Prostate gland (tissue), 2 donors: ENCODE measurements at places on chromosomes 4 and X. TPM values are rescaled to one million over a fixed set of nuclear protein-coding genes. Genes with fewer than 3 reads are reported as not detected.

HTN3 gene
- total RNA-seq = not detected

GRCh38 chr4:123096038-123096437, 173.6 kb upstream of the NUDT6 start:
- DNase-seq = no peak

SGCB gene
- total RNA-seq = 17.1 TPM

DNA sequence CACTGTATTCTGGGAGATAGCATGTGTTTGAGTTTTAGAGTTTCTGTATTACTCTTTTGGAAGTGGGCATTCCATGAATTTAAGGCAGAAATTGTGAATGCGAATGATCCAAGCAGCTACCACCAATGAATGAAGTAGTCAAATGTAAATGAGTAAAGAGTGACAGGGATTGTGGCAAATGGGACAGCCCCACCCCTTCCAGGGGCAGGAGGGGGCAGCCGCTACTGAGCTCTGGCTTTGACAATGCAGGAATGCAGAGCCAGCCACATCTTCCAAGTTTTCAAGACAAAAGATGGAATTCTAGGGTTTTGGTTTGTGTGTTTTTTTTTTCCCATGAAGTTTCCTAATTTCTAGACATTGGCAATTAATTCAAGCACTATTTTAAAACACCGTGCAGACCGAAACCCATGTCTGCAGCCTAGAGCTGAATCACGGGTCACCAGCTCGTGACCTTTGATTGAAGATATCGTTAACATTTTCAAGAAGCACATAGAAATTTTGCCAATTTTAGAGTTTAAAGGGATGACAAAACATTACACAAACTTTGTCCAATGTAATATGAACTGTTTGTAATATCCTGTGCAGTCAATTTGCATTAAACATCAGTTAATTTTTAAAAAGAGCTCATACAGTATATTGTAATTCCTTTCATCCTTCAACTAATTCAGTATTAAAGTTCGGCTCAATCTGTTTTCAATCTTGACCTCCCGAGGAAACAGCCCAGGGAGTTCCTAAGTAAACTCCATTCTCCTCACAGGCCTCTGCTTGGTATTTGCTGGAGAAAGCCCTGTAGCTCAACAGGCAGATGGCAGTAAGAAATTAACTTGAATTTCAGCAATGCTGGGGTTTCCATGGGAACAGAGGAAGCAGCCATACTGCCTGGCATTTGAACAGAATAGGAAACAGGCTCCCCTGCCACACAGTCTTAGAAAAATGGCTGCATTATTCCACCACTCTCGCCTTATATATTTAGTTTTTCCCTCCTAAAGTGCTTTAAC, 83.4 kb downstream of the UCHL1 start:
- no peak for DNase-seq

DNA sequence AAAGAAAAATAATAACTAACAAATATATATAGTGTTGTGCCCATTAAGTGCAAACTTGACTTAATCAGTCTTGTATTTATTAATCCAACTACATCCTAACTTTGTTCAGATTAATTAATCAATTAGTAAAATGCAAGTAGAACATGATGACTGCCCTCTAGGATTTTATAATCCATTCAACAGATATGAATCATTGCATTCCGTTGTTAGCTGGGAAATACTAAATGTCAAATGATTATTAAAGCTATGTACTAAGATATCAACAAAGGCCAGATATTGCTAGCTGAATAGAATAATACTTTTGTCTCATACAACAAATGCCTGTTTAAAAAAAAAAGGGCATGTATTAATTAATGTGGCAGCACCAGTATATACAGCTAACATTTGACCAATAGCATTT, 1366.3 kb downstream of the STIM2 start:
- DNase-seq = no peak

DNA sequence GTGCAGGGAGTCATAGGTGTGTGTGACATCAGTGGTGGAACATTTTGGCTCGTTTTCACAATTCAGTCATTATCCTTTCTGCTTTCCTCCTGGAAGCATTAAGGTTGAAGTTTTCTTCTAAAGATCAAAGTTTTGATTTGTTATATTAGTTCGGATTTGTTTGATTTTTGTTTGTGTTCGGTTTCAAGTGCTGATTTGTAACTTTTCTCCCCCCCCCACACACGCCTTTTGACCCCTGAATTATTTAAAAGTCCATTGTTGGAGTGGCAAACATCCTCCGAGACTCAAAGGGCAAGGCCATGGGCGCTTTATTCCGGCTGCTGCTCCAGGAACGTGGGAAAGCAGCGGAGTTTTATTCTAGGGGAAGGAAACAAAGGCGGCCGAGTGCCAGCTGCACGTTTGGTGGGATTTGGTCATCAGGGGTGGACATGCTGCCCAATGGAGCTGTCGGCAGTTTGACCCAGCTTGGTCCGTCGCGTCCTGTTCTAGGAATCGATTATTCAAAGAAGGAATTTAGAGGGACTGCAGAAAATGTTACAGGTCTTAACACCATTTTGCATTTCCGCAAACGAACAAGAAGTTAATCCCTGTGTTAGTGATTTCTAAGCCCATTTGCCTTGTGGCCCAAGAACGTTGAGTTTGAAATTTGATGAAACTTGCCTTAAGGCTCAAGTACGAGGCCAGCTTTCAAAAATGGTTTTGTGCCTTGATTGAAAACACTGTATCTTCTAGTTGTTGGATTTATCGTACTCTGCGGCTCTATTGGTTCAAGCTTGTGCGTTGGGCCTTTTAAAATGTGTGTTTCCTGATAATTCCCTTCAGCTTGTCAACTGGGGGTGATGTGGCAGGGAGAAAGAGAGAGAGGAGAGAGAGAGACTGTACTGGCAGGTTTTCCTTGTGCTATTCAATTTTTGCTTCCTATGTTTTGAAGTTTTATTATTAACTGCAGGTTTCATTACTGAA, 565 bp upstream of the ZNF41 start:
- peak; percentile 3 for DNase-seq

- DNase-seq = no peak
Observed at GRCh38 chrX:25527156-25527555, 511.4 kb upstream of the ARX start.

DNA sequence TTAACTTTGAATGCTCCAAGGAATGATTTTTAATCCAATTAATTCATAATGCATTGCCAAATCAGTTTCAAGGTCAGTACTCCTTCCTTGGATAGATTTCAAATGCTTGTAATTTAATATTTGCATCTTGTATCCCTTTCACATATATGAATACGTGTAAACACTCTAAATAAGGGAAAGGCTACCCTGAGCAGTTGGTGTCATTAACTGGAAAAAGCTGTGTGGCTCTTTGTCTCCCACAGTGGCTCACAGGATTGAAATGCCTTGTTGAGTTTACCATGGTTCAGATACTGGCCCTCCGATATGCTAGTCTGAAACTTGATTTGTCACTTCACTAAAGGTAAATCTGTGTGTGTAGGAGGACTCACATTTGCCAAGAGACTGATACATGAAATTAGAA, 16.7 kb upstream of the ACOT9 start:
- DNase-seq = no peak

GRCh38 chrX:109775386-109775785, 42.3 kb upstream of the ACSL4 start:
- no peak for DNase-seq

- DNase-seq = no peak
Observed at GRCh38 chr4:52099860-52100461, 48.9 kb downstream of the SPATA18 start.

- no peak for DNase-seq
Observed at GRCh38 chr4:37634180-37634579, 52.0 kb downstream of the RELL1 start.

SUPT20HL1 gene
- total RNA-seq = not detected

GRCh38 chr4:143241892-143242291, 57.2 kb downstream of the USP38 start:
- DNase-seq = no peak

FDCSP gene
- total RNA-seq = not detected

MYOZ2 gene
- total RNA-seq = 2.1 TPM

PAGE5 gene
- total RNA-seq = 11.1 TPM

- no peak for DNase-seq
Observed at GRCh38 chr4:158934996-158935669, 166.3 kb downstream of the FNIP2 start.

DNA sequence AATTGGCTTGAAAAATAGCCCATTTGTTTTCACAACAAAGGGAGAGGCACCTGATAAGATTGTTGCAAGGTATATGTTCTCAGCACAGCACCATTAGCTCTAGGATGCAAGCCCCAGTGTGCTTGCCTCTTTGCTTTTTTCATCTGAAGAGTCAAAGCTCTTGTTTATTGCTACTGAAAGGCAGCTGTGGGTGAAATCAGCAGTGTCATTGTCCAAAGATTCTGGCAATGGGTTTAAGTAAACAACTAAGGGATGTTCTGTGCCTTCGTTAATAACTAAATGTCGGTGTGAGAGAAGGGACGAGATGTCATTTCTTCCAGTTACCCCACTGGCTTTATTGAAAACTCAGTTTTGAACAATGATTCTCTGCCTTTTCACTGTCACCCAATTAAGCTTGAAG, 567.7 kb downstream of the KCNIP4 start:
- DNase-seq = no peak

- DNase-seq = no peak
Observed at GRCh38 chr4:55068522-55068921, 56.9 kb downstream of the KDR start.

DNA sequence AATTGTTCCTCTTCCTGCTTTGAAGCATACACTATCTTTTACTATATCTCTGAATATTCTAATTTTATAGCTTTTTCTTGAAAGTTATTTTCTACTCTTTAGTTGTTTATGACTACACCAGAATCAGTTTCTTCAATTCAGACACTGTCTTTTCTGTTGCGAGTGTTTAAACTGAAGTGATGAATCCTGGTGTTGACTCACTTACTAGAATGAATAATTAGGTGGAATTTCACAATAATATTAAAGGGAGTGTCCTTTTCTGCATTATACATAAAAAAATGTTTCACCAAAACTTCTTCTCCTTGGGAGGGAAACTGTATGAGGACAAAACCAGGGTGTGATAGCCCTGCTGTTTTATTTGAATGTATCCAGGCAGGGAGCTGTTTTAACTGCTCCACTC, 1383.1 kb downstream of the C4orf33 start:
- no peak for DNase-seq

RASSF6 gene
- total RNA-seq = 6.2 TPM

- peak; percentile 41 for DNase-seq
Observed at GRCh38 chr4:1208970-1209704, 36.8 kb upstream of the SPON2 start.

ZNF141 gene
- total RNA-seq = 17.2 TPM

GRCh38 chr4:122624205-122624604, 3.3 kb upstream of the IL21 start:
- no peak for DNase-seq

CENPE gene
- total RNA-seq = 0.87 TPM

CFP gene
- total RNA-seq = 0.09 TPM

DNA sequence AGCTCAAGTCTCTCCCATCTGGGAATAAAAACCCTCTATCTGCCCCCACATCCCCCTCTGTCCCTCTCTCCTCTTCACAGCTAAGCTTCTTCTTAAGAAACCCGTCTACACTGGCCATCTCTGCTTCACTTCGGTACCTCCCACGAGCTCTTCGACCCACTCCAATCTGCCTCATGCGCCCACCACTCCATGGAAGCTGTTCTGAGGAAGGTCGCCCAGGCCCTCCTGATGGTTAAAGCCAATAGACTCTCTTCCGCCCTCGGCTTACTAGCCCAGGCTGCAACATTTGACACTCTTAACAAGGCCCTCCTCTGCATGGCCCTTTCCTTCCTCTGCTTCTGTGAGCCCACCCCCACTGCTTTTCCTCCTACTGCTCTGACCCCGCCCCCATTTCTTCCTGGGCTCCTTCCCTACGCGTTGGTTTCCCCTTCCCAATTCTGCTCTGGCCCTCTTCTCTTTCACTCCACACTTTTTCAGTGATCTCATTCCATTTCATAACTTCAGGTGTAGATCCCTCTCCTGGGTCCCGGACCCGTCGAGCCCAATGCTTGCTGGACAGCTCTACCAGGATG, 11.8 kb downstream of the IQSEC2 start:
- no peak for DNase-seq

CXCL6 gene
- 8.4 TPM for total RNA-seq

DNA sequence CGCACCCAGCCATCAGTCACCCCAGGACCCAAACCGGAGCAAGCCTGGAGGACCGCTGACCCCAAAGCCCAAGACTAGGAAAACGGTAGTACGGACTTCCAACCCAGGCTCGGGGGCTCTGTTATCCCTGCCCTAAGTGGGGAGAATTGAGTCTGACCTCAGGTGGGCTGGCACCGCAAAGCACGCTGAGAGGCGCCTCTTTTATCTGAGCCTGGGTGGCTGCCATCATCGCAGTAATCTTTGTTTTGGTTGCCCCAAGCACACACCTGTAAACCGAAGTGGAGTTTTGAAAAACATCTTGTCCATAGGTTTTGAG, 894 bp upstream of the SH3RF1 start:
- no peak for DNase-seq

TLR10 gene
- total RNA-seq = 0.14 TPM

- no peak for DNase-seq
Observed at GRCh38 chr4:97646997-97647396, 496.3 kb downstream of the STPG2 start.

ARAP2 gene
- total RNA-seq = 10.3 TPM

MAGEA12 gene
- total RNA-seq = not detected

SORCS2 gene
- 4.4 TPM for total RNA-seq

- DNase-seq = peak; percentile 58
Observed at GRCh38 chr4:158809611-158810486, 41.0 kb downstream of the FNIP2 start.

DNA sequence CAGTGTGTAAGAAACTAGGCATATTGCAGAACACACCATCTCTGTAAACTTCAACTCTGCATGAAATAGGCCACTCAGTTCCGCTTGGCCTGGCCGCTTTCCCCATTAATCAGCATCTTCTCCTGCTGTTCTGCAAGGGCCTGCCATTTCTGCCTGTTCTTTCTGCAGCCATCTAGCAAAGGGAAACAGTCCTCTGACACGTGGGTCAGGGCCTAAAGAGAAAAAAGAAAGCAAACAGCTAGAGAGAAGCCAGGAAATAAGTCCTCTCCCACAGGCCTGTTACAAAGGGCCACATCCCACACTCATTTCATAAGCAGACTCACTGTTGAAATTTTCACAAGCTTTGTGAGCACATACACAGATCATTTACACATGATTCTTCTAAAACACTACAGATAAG, 130.1 kb downstream of the PDE5A start:
- no peak for DNase-seq

DNA sequence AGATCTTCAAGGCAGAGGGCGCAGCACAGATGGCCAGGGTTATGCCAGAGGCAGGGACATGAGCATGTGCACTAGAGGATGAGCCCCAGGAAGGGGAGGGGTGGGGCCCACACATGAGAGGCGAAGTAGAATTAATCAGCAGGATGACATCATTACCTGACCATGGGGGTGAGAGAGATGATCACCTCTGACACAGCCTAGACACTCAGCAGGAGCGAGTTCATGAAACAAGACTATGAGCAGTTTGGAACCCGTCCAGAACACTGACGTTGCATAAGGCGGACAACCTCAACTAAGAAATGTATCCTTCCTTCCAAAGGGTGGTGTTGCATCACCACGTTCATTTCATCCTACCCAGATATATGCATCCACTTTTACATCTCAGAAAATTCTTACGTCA, 446.7 kb upstream of the TENM3 start:
- DNase-seq = no peak

- DNase-seq = no peak
Observed at GRCh38 chr4:37591349-37591748, 94.8 kb downstream of the RELL1 start.

NLRP2B gene
- 0.57 TPM for total RNA-seq
